Common myeloid progenitor, CD34-positive (primary cell): ENCODE measurements at places on chromosomes 5 and 9.

- no peak for DNase-seq
Measured at GRCh38 chr5:177440211-177440989, 6.2 kb upstream of the PRR7 start.

DNA sequence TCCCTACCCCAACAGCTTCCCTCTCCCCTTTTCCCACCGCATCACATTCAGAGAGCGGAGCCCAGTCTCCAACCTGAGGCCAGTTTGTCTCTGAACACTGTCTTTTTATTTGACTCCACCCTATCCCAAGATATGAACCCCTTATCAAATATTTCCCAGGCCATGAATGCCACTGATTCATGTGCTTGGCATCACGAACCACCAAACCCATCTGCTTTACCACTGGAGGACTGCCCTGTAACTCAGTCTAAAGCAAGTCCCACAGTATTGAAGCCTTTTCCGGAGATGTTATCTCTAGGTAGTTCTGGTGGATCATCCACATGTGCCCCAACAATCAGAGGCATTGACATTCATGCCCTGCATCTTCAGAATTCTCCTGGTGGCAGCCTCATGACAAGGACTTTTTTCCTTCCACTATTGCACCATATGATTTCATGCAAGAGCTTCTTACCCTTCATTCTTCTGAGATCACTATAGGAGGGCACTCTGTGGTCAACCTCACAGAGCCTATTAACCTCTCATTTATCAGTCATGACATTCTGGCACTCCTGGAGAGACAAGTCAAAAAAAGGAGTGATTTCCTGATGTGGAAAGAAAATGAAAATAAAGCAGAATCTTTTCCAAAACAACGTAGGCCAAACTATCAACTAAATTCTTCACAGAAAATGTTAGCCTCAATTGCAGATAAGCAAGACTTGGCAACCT lies 12.3 kb upstream of the SPATA31D4 start:
- no peak for DNase-seq

DNA sequence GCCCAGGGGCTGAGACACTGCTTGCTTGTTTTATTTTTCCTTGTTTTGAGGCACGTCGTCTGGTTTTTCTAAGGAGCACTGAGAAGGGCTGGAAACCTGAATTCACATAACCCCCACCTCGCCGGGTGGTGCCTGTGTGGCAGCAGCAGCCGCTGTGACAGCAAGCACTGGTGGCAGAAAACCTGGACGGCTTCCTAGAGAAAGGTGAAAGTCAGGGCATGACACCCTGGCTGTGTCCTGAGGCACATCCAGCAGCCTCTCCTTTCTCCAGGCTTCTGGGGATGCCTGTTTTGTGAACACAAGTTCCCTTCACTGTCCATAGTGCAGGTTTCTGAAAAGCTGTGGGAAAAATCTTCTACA lies 29.2 kb downstream of the MRPL36 start:
- DNase-seq, result no peak

- DNase-seq, result no peak
Measured at GRCh38 chr9:38328765-38329164, 63.7 kb upstream of the ALDH1B1 start.

GRCh38 chr5:39376293-39376714 lies 12.0 kb upstream of the C9 start:
- peak; percentile 81 for DNase-seq

DNA sequence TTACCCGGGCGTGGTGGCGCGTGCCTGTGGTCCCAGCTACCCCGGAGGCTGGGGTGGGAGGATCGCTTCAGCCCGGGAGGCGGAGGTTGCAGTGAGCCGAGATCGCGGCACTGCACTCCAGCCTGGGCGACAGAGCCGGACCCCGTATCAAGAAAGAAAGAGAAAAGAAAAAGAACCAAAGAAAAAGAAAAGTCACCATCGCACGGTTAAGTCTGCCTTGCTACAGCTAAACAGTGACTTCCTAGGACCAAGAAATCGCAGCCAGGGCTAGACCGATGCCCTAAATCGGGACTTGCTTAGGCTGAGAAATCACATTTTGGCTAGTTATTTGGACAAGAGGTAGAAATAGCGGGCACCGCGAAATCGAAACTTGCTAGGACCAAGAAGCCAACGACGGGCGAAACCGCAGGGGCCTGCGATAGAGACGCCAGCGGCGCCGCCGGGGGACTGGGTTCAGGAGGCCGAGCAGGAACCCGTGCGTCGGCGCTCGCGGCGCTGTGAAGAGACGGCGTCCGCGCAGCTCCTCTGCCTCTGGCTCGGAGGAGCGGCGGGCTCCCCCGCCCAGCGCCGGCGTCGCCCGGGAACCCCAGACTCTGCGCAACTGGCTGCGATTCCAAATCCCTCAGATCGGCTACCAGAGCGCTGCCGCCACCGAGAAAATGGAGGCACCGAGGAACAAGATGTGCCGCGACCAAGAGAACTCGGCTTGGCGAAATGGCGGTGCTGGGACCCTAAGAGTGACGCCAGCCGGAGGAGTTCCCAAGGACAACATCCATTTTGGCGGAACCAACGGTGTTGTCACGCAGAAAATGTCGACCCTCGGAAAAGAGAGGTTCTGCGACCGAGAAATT lies 26.1 kb upstream of the ANXA2R start:
- DNase-seq, result peak; percentile 88

DNA sequence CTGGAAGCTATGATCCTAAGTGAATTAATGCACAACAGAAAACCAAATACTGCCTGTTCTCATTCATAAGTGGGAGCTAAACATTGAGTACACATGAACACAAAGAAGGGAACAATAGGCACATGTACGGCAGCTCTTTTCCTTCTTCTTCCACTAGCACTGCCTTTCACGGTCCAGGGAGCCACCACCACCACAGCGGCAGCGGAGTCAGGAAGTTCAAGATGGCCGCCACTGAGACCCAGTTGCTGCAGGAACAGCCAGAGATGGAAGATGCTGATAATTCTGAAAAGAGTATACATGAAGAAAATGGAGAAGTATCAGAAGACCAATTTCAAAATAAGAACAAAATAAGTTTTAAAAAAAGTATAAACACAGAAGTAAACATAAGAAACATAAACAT lies 39.5 kb upstream of the TNFSF15 start:
- DNase-seq, result no peak

- no peak for DNase-seq
Measured at GRCh38 chr5:10481241-10481935, 39.7 kb downstream of the ROPN1L start.

GRCh38 chr9:34603610-34604231 lies 8.2 kb downstream of the RPP25L start:
- peak; percentile 68 for DNase-seq

DNA sequence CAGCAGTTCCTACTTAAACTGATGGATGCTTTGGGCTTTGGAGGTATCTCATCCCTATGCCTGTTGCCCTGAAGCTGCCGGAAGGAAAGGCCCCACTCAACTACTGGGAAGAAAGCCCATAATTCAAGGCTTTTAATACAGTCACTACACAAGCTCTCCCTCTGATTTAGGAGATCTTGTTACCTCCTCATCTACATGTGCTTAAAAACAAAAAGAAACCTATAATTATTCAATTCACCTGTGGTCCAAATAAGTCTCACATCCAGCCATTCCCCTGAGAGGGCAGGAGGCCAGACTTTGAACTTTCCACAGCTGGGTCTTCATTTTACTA lies 715 bp upstream of the LEAP2 start:
- no peak for DNase-seq

DNA sequence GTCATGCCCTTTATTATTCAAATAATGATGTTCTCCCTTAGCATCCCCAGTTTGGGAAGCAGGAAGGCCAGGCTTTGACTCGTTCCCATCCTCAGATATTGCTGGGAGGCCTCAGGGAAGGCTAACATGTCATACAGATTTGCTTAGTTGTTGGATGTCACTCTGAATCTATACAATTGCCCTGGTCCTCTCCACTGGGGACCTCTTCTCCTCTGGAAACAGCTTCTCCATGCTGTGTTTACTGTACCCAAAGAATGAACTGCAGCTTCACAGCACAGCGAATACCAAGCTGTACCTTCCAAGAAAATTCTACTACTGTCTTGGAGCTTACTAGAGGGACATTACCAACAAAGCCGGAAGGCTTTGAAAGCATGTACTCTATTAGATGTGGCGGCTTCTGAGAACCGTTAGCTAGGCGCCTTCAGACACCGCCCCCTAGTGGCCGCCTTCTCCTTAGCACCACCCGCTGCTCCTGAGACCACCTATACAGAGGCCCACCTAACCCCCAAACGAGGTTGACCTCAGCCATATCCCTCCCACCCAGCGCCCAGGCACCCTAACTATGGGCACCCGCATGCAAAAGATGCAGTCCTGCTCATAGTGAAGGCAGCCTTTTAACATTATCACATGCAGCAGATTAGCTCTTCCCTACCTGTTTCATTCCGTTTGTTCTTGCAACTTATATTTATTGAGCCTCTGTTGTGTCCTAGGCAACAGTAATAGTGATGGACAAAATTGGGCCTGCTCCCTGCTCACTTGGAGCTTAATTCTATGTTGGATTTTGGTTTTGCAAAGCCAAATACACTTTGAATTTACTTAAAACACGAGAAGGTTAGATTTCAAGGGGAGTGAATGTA lies 34.9 kb upstream of the FOXI1 start:
- no peak for DNase-seq

GRCh38 chr5:3333836-3334235 lies 261.8 kb upstream of the IRX1 start:
- no peak for DNase-seq

GRCh38 chr5:16924206-16924605 lies 11.9 kb downstream of the MYO10 start:
- no peak for DNase-seq

- DNase-seq, result no peak
Measured at GRCh38 chr5:138655530-138656190, 80.5 kb upstream of the HSPA9 start.

DNA sequence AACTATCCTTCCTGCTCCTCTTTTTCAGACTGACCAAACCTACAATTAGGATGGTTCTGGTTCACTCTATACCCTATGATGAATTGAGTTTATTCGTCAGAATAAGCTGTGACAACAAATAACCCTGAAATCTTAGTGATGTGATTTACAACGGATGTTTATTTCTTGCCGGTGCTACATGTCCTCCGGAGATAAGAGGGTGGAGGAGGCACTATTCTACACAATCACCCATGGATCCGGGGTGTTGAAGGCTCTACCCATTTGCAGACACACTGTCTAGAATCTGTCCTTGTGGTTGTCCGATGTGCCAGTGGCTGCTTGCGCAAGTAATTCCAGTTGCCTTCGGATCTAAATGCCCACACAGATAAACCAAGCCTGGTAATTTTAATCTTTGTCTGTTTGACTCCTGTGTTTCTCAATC lies 44.7 kb downstream of the CDC14B start:
- no peak for DNase-seq

GRCh38 chr9:131755541-131756198 lies 15.8 kb upstream of the RAPGEF1 start:
- peak; percentile 83 for DNase-seq

DNA sequence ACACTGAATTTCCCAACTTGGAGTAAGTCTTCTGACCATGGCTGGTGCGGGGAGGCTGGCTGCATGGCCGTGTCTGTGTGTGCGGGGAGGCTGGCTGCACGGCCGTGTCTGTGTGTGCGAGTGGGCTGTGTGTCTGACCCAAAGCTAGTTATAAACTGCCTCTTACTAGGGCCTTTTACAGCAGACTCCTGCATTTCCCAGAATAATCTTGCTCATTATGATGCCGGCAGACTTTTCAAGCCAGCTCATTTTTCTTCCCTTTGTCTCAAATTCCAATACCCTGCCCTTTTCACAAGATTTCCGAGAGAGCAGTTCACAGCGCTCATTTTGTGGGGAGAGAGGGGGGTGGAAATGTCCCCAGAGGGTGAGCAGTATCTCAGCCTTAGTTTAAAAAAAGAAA lies 470.7 kb upstream of the BRINP1 start:
- no peak for DNase-seq

DNA sequence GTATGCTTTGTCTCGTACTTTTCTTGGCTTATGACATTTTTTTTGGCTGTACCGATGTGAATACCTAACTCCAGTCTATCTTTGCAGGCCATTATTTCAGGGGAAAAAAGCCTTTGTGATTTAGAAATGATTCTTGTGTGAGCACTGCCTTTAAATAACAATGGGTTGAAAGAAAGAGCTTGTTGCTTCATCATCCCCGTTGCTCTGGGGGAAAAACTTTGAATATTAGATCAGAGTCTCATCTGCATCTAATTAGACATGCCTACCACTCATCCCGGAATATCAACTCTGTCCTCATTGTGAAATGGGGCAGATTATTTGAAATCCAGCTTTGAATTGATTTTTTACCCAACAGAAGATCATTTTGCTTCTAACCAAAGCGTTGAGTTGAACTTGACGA lies 13.5 kb downstream of the CXCL14 start:
- no peak for DNase-seq

DNA sequence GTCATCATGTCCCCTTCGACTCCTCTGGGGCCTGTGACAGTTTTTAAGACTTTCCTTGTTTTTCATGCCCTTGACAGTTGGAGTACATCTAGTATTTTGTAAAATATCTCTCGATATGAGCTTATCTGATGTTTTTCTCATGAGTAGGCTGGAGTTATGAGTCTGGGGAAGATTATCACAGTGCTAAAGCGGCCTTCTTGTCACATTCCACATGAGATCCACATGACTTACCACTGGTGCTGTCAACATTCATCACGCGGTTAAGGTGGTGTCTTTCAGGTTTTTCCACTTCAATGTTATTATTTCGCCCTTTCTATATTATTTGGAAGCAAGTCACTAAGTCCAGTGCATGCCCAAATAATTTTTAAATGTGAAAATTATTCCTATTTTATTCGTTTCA lies 17.1 kb upstream of the CAST start:
- no peak for DNase-seq

DNA sequence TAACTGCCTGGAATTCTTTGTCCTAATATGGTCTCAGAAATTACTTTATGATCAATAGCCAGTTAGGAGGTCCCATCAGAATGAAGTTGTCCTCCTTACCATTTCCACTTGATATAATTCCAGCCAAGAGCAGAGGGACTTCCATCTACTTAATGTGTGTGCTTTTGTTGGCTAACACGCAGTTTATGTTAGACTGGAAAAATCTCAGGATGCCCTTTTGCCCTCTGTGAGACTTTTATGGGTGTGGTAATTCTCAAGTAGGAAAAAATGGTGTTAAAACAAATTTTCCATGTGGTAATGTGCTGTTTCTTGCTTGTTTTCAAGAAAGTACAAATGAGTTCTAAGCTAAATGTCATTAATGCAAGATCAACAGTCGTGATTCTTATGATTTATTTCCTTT lies 327.1 kb downstream of the MTRR start:
- no peak for DNase-seq

DNA sequence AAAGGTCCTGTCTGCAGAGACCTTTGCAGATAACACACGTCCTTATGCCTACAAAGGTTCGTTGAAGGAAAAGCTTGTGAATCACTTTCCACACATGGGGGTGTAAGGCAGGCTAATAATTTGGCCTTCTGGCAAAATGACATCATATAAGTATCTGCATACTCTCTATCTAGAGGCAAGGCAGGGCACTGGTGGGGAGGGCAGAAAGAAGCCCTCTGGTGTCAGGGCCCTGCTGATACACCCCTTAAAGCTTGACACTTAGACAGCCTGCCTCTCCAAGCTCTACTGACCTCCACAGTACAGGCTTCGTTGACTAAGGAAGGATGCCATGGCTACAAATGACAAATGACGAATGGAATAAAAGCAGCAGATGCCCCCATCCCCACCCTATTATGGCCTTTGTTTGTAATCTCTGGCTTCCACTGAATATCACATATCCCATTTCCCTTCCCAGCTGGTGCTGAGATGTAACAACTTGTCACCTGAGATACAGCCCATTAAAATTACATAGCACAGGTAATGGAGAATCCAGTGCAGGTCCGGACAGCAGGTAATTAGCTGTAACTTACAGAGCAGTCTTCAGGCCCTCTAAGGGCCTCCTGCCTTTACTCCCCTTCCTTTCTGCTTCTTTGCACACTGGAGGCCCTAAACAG lies 76.9 kb upstream of the IFNK start:
- no peak for DNase-seq

GRCh38 chr5:175133185-175133584 lies 310.8 kb downstream of the DRD1 start:
- no peak for DNase-seq
